ENCODE measurements at places on chromosomes 1 and 21.

- no peak for DNase-seq
These were observed 248.7 kb downstream of the NPHP4 start for GRCh38 chr1:5743435-5744095.

DNA sequence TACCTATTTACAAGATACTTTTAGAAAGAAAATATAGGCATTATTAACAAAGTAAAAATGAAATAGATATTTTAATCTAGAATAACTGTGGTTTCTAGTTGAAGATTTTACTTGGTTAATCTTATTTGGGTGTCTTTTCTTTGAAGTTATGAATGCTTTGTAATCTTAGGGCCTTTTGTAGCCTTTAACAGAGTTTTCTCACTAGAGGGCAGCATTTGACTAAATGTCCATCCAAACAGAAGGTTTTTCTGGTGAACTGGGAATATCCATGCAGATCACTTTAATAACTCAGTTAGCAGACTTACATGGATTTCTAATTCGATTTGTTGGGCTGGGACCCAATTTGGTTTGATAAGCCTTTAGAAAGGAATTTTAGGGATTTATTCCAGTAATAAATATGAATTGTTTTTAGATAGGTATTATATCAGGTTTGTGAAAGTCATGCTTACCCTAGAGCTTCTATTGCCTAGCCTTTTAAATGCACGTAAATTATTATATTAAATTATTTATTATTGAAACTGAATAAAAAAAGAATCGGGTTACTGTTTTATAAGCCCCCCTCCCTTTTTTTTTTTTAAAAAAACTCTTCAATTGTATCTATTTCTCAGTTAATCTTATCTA is 119.7 kb downstream of the ZNF326 start:
- no peak for DNase-seq

DNA sequence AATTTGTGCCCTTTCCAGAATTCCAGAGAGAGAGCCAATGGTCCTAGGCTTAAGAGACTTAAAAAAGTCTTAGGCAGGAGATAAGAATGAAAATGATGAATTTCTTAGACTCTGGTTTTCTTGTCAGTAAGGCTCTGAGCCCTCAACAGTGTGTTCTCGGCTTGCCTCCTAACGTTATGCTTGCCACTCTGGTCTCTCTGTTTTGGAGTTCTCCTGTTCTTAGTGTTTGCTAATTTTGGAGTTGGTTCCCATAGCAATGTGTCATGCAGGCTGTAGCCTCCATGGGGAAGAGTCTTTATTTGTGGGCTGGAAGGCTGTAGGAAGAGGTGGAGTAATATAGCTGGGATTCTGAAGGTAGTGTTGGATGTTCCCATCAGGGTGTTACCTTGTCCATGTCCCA is 19.9 kb downstream of the TBX19 start:
- DNase-seq = no peak

DNA sequence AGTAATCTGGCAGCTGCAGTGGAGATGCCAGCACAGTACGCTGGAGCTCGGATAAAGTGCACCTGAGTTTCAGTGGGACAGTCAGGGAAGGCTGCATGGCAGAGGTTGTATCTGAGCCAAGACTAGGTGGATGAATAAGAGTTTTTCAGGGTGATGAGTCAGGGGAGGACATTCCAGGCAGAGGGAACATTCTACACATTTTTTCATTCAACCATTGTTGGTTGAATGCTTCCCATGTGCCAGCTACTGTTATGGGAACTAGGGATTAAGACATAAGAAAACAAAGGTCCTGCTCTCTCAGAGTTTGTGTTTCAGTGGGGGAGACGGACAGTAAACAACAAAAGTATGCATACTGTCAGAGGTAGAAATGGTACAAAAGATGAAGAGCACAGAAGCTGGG is 5.2 kb downstream of the LEPR start:
- DNase-seq = no peak

GRCh38 chr1:203216274-203217138 is 13.0 kb downstream of the CHIT1 start:
- peak; percentile 3 for DNase-seq

DNA sequence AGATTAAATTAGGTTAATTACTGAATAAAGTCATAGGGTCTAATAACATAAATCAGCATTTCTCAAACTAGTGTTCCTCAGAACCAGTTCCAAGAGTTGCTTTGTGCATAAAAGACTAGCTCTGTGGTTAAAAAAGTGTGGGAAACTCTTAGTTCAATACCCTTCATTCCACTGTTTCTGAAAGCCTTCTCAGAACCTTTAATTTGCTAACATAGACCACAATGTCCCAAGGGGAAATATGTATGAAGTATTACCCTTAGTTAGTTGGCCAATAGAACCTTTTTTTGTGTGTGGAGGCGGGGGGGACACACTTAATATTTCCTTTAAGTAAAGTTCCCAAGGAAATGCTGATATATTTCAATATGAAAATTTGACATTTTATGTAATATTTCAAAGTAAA is 20.4 kb downstream of the ODF2L start:
- no peak for DNase-seq

GRCh38 chr1:208509072-208509471 is 264.9 kb upstream of the PLXNA2 start:
- DNase-seq = no peak

DNA sequence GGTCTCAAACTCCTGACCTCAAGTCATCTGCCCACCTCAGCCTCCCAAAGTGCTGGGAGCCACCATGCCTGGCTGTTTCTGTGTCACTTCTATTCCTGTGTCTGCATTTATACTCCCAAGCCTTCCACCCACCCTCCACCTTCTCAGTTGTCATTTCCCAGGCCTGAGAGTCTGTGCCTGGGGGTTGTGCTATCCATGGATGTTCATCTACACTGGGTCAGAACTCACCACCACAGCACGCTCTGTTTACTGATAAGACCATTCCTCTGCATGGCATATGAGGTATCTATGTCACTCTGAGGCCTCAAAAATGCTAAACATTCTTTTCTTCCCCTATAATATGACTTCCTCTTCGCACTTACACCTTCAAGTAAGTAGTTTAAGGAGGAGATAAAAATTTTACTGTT is 6.1 kb downstream of the NENF start:
- DNase-seq = no peak

- DNase-seq = no peak
These were observed 22.1 kb downstream of the NME7 start for GRCh38 chr1:169345511-169345910.

- no peak for DNase-seq
These were observed 30.8 kb upstream of the ADARB1 start for GRCh38 chr21:45043541-45044020.

- no peak for DNase-seq
These were observed 10.2 kb downstream of the SETSIP start for GRCh38 chr1:92065042-92065441.

DNA sequence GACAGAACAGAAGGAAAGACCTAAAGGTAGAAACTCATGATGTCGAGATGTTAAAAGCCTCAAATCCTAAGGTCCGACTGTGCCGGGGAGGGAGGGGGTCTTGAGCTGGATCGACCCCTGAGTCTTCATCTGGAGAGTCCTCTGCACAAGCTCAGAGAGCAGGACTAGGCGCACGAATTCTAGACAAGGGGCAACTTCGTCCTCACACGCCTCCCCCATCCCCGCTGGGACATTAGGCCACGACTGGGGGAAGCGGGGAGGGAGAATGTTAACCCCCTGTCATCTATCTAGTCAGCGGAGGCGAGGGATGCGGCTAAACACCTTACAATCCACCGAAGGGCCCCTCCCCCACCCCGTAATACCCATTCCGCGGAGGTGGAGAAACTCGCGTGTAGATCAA is 94.7 kb downstream of the PRKAB2 start:
- no peak for DNase-seq

DNA sequence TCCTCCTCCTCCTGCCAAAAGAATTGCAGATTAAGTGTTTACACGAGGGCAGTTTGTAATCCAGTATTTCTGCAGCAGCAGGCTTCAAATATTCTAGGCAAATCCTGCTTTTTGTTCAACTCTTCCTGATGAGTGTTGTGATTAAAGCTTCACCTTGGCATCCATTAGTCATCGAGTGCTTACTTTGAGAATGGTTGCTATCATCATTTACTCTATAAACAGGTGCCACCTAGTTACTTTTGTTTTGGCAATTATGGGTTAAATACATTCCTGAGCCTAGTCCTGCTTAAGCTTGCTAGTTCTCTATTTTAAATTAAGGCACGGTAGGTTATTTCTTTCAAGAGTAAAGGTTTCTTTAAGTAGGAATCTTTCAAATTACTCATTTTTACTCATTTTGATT is 20.3 kb downstream of the PDC start:
- no peak for DNase-seq

GRCh38 chr1:33716976-33717688 is 146.7 kb upstream of the HMGB4 start:
- no peak for DNase-seq

DNA sequence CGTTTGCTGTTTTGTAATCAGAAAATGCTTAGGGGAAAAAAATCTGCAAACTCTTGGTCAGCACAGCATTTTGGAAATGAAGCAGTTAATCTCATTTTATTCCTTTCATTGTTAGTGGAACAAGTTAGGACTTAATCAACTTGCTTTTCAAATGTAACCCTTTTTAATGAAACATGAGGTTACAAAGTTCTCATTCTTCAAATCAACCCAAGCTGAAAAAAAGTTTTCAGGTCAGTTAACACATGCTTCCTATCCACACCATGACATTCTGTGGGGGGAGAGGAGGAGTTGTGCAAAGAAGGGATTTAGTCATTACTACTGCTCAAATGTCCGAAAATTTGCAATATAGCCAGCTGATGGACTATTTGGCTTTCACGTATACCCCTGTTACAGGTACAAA is 283.2 kb upstream of the LYPLAL1 start:
- no peak for DNase-seq

DNA sequence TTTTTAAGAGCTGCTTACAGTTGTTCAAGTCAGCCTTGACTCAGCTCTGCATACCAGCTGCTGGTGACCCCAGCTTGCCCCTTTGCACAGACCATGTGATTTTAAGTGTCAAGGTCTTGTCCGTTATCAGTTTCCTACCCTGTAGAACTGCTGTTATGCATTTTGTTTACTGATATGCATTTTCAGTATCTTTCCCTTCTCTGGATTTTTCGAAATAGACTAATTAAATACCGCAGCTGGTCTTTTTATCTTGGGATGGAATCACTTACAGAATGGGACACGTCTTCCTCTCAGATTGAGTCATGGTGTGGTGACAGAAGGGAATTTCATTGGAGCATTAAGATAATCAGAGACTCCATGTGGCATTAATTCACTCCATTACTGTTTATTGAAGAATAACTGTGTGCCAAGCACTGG is 145.6 kb downstream of the FMN2 start:
- no peak for DNase-seq

DNA sequence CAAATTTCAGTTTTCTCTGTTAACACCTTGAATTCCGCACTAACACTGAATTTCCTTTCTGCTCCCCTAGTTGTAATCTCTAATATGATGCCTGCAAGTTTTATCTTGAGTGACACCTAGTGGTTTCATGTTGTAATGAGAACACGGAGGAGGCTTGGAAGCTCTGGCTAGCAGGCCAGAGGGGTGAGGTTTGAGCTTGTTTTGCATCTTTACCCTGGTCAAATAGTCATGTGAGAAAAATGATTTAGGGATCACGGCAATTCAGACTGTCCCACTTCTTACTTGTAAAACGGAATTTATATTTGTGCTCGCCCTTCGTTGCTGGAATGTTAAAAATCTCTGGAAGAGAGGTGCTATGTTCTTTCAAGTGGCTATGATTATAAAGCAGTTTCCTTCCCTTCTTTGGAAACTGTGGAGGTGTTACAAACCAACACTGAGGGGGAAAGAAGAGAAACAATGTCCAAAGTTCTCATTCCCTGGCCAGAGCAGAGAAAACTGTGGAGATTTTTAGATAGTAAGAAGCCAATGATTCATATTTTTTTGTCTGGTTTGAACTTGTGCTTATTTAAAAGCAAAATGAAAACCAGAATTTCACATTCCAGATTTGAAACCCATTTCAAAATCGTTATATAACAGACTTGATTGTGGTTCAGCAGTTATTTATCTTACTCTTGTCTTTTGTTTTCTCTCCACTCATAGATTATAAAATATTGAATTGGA is 5.3 kb upstream of the MROH9 start:
- no peak for DNase-seq

DNA sequence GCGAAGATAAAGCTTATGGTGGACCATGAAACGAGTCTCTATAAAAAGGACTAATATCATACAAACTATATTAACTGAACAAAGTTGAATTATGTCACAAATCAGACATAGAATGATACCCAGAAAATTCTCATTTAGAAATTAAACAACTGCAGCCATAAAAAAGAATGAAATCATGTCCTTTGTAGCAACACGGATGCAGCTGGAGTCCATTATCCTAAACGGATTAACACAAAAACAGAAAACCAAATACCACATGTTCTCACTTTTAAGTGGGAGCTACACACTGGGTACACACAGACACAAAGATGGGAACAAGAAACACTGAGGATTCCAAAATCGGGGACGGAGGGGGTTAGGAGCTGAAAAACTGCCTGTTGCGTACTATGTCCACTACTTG is 11.5 kb downstream of the COP1 start:
- no peak for DNase-seq

GRCh38 chr1:173329726-173330125 is 122.6 kb upstream of the TNFSF4 start:
- DNase-seq = no peak

DNA sequence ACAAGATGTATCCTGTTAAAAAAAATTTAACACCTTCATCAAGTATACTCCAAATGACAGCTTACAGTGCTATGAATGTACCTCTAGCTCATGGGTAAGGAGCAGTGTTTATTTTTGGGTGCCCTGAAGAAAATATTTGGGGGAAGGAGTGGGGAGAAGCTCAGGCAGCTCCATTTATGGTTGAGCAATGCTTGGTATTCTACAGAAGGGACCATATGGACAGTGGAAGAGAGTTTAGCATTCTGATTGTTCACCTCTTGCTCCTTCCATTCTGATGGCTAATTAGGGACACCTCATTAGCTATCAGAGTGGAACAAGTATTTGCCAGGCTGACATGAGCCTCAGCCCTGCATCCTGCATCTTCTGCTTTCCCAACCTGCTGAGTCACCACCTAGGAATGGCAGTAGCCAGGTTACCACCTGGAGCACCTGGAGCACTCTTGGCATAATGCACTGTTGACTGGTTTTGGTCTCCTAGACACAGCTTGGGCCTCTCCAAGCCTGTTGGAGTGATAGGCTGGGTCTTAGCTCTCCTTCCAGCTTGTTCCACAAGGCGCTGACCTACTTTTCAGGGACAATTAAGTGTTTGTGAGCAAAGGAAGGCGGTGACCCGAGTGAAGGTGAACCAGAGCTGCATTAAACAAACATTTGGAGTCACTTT is 62.0 kb upstream of the MACF1 start:
- DNase-seq = no peak

DNA sequence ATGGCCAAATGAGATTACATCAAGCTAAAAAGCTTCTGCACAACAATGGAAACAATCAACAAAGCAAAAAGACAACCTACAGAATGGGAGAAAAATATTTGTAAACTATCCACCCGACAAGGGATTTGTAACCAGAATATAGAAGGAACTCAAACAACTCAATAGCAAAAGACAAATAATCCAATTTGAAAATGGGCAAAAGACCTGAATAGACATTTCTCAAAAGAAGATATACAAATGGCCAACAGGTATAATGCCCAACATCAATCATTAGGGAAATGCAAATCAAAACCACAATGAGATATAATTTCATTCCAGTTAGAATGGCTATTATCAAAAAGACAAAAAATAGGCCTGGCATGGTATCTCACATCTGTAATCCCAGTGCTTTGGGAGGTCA is 140.0 kb downstream of the GLUL start:
- no peak for DNase-seq

Data from activated CD4-positive, CD25-positive, alpha-beta regulatory T cell (primary cell).